Activated naive CD4-positive, alpha-beta T cell treated with Interleukin-2 at 50 U/mL for 16 hours (primary cell): ENCODE measurements at places on chromosomes 6 and 20.

GRCh38 chr6:55825402-55826051 lies 49.9 kb downstream of the BMP5 start:
- no peak for DNase-seq

GRCh38 chr6:103675807-103676406 lies 1183.8 kb downstream of the HACE1 start:
- no peak for DNase-seq

DNA sequence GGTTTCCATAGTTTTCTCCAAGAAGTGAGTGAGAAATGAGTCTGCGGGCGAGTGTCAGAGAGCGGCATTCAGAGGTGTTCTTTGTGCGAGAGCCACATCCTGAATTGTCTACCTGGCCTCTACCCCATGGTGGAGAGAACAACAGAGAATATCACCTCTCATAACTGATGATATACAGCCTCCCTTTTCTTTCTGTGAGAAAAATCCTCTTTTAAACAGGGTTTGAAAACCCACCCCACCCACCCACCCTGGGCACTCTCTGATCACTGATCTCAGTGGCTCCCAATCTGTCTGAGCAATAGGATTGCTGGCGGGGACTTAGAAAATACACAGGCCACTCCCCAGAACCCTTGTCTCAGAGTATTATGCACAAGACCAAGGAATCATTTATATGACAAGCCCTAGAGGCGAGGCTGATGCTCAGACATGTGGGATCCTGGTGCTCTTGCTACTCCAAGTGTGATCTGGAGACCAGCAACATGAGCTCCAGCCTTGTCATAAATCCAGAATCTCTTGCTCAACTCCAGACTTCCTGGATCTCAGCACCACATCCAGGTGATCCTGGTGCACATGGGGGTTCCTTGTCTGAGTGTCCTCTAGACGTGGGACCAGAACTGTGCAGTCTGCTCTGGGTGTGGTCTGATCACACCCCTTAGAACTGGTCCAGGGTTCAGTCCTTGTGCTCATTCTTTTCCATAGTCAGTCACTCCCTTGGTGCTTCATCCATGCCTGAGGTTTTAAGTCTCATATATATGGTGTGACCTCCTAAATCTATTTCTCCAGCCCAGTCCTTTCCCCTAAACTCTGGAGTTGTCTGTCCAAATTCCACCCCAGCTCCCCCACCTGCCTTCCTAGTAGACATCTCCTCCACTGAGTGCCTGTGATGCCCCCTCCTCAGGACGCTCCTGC lies 5.3 kb downstream of the HLA-B start:
- peak; percentile 23 for DNase-seq

DNA sequence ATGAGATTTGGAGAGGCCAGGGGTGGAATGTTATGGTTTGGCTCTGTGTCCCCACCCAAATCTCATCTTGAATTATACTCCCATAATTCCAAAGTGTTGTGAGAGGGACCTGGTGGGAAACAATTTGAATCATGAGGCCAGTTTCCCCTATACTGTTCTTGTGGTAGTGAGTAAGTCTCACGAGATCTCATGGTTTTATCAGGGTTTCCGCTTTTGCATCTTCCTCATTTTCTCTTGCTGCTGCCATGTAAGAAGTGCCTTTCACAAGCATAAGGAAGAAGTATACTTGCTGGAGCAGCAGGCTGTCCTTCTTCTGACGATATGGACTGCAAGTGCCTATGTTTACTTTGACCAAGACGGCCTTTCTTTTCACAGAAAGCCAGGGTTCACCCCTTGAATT lies 270.5 kb downstream of the ESR1 start:
- no peak for DNase-seq

DNA sequence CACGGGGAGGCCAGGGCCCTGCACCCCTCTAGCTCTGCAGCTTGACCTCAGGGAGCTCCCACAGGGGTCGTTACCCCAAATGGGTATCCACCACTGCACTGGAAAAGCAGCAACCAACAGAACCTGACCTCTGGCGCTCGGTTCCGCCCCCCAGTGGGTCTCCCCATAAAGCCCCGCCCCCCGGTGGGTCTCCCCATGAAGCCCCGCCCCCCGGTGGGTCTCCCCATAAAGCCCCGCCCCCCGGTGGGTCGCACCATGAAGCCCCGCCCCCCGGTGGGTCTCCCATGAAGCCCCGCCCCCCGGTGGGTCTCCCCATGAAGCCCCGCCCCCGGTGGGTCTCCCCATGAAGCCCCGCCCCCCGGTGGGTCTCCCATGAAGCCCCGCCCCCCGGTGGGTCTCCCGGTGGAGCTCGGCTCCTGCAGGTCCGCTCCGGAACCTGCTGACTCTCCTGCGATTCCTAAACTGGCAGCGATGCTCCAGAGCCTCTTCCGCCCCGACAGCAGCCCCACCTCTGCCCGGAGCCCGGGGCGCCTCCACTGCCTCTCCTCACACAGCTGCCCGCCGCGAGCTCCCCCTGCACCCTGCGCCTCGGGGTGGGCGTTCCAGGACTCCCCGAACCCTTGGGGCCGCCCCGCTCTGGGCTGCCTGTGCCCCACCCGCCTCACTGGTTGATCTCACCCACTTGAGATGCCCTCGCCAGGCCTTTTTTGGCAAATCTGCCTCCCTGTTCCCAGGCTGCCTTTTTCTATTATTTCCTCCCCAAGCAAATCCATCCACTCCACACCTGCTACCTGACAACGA lies 12.1 kb downstream of the SLC2A4RG start:
- DNase-seq = peak; percentile 28

- DNase-seq = no peak
These were observed 4.0 kb downstream of the TNFRSF6B start for GRCh38 chr20:63700199-63701050.

DNA sequence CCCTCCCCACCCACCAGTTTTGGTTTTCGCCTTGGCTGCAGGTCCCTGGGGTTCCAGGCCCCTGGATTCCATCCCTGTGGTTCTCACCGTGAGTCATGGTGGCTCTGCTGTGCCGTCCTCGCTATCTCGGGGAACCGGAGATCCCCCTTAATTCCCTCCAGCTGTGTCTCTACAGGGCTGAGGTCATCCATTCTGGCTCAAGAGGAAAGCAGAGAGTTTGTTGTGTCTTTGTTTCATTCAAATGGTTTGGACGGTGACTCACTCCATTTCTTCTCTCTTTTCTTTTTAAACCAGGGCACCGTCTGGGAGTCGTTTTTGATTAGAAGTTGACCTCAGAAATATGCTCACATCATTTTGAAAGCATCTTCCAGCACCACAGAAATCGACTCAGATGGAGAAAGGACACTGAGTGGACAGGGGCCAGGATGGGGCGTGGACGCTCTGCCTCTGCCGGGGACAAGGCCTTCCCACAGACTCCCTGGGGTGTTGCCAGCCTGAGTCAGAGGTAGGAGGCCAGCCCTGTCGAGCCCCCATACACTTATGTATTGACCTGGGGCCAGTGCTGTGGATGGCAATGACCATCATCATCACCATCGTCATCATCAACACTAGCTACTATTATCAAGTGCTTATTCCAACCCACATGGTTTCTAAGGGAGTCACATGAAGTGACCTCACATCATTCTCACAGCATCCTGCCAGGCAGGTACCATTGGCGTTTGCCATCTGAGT lies 176.2 kb downstream of the NFATC2 start:
- DNase-seq = no peak

GRCh38 chr6:131754088-131754487 lies 43.3 kb upstream of the CTAGE9 start:
- DNase-seq = no peak

DNA sequence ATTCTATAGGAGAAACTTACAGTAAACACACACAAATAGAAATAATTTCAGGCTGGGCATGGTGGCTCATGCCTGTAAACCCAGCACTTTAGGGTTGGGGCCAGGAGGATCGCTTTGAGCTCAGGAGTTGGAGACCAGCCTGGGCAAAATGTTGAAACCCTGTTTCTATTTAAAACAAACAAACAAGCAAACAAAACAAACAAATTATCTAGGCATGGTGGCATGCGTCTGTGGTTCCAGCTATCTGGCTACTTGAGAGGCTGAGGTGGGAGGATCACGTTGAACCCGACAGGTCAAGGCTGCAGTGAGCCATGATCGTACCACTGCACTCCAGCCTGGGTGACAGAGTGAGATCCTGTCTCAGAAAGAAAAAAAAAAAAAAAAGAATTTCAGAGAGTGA lies 64.0 kb downstream of the NHLRC1 start:
- DNase-seq = no peak

DNA sequence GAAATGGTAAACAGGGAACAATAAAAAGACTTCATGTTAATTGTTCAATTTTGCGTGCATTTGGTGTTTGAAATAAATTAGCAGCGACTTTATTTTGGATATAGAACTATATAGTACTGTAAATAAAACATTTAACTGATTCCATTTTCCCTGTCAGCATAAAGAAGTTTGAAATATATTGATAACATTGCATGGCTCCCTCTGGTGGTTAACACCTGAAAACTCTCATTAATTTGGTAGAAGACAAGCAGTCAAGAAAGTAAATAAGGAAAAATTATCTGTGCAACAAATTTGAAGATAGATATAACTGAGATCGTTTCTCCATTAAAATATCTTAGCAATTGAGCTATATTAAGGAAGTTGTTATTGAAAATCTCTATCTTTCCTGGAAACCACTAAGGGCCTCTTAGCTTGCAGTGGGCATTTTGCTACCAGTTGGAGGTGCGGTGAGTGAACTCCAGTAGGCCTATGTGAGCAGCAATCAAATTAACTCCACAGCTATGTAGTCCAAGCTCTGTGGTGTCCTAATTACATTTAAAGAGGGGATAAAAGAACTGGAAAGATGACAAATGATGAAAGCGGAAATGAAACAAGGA lies 435.7 kb upstream of the FKBP1C start:
- DNase-seq = no peak

- no peak for DNase-seq
These were observed 125.4 kb downstream of the OPRM1 start for GRCh38 chr6:154164397-154164796.

DNA sequence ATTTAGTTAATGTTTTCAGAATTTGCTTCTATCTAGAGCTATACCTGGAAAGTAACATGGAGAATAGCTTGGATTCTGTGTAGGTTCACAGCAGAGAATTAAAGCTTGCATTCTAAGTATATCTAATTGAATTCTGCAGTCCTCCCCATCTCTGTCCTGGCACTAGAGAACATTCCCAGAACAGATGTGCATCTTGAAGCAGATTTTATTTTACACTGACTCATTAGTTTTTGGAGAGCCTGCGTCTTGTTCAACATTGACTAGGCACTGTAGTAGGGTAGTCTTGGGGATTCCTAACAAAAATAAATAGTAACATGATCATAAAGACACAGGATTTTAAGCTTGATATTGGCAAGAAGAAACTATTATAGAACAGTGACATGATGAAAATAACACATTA lies 36.2 kb upstream of the BAG2 start:
- DNase-seq = no peak

GRCh38 chr20:25484911-25485511 lies 77.5 kb downstream of the GINS1 start:
- DNase-seq = no peak

DNA sequence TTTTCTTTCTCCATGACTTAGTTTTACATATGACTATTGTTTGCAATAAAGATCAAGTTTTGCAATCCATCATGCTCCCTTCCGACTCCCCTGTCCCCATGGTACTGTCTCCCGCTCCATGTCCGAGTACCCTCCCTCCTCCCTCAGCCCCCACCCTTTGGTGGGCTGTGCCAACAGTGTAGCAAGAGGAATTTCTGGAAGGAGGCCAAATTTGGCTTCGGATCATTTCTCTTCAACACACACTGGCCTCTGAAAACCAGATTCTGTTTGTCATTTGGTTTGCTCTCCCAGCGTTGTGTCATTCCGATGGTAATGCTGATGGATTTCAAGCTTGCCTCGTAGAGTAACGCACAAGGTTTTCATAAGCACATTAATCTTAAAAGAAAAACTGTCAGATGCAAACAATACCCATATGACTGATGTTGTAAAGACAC lies 22.9 kb upstream of the PAX1 start:
- DNase-seq = no peak

DNA sequence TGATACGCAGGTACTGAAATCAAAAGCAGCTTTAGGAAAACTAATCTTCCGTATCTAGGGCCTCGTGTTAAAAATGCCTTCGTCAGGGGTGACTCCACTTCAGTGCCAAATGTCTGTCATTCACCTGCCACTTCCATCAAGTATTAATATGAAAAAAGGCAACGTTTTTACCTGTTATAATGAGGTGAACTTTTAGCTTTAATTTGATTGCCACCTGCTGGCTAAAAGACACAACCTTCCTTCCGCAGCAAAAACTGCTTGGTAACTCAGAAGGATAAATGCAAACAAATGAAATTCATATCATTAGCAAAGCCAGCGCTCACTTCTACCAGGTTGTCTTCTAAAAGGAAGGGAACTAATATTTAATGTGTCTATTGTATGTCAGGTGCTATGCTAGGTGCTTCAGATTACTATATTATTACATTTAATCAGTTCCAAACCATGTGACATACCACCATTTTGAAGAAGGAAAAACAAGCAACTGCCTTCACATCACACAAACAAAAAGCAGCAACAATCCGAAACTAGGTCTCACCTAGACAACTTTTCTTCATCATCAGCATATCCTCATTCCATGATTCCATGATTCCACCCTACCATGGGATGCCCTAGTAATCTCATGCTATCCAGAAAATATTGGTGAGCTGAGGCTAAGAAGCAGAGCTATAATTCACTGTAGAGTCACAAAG lies 20.6 kb upstream of the ARHGAP18 start:
- peak; percentile 8 for DNase-seq

DNA sequence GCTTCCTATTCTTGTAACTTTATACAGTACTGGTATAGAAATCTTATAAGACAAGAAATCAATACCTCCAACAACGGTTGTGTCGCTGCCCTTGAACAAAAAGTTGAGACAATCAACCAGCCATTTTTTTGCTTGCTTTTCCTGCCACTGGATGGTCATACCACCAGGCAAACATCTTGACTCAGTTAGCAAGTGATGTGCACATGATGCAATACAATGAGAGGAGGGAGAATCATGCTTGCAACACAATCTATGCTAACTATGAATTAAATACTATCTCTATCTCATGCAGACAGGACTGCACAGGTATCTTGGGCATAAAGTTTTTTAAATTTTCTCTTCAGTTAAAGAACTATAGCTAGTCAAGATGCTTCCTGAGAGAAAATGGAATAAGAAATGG lies 877.7 kb upstream of the CITED2 start:
- no peak for DNase-seq

DNA sequence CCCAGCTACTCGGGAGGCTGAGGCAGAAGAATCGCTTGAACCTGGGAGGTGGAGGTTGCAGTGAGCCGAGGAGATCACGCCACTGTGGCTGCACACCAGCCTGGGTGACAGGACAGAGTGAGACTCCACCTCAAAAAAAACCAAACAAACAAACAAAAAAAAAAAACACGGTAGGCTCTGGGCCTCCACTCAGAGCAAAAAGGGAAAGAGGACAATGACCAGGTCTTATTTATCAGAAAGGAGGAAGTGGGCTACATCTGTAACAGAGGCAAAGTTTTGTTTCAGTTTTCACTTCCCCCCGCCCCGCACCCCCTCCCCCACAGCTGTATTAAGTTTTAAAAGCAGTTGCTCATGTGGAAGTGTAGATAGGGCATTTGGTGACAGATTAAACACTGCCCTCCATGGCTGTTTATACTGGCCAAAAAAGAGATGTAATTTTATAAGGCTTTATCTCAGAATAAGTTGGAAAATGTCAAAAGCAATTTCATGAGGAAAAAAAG lies 114.6 kb downstream of the RCAN2 start:
- DNase-seq = no peak
